ENCODE measurements at places on chromosomes 7 and 10.
A peak's percentile ranks its signal among the peaks of the same experiment; 100 is the strongest.

GRCh38 chr10:30036341-30036740, 23.0 kb downstream of the JCAD start:
- no peak for DNase-seq

GRCh38 chr7:157753713-157754415, 417.1 kb downstream of the DNAJB6 start:
- no peak for DNase-seq

DNA sequence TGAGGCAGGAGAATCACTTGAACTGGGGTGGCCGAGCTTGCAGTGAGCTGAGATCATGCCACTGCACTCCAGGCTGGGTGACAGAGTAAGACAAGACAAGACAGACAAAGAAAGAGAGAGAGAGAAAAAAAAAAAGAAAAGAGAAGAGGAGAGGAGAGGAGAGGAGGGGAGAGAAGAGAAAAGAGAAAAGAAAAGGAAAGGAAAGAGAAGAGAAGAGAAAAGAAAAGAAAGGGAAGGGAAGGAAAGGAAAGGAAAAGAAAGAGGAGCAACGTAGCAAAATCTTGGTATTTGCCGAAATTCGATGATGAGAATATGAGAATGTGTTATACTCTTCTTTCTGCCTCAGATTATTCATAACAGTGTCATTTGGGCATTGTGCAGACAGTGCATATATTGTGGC, 101.2 kb upstream of the PFKP start:
- DNase-seq: no peak

GRCh38 chr7:38962028-38962427, 15.7 kb upstream of the POU6F2 start:
- no peak for DNase-seq

DNA sequence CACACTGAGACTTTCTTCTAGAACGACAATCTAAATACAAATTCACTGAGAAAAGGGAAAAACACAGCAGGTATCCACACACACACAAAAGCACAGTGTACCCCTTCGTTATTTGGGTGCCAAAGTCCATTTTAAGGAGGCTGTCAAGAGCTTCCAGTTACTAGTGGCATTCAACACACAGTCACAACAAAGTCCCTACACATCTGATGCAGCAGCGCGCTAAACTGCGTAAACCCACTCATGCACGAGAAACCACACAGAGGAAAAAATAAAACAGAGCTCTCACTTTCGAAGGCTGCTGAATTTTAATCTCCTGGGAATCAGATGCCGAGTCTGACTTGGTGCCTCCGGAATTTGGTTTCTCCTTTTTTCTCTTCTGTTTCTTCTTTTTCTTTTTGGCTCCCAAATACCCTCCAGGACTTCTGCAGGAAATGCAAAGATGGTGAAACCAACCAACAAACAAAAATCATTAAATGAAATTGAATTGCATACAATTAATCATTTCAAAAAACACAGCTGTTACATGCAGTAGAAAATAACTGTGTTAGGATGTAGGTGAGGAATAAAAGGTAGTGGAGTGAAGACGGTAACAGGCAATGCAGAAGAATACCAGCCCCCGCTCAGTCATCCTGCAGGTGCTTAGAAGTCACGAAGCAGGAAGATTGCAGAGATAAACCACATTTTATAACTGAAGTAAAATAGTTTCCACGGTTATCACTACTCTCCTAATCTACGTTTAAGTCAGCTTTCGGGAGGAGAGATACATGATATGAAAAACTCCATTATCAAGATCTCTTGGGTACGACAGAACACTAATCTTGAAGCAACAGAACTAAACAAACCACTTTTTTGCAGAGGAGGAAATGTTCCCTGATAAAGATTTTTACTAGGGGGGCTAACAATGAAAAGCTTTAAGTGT, 27.1 kb downstream of the NMT2 start:
- no peak for DNase-seq

DNA sequence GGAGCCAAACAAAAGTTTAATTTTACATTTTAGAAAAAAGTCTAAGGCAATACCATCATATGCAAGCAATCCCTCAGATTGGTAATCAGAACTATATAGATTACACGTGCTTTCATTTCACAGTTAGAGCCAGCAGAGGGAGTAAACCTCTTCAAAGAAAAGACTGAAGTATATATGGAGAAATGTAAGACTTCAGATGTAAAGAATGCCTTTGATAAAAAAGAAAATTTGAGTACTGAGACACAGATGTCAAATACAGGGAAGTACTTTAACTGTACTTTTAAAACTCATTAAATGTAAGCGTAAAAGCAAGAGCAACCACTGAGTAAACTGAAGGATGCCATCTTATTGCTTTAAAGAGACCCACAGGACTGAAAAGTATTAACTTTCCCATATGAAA, 101.4 kb upstream of the FAM133B start:
- peak; percentile 53 for DNase-seq

Measured in NCI-H1092 treated with DMSO at 0.1 percent for 48 hours (cell line).